NCI-H1417 treated with DMSO at 0.1 percent for 48 hours (cell line): ENCODE measurements at places on chromosomes 7 and 10.

DNA sequence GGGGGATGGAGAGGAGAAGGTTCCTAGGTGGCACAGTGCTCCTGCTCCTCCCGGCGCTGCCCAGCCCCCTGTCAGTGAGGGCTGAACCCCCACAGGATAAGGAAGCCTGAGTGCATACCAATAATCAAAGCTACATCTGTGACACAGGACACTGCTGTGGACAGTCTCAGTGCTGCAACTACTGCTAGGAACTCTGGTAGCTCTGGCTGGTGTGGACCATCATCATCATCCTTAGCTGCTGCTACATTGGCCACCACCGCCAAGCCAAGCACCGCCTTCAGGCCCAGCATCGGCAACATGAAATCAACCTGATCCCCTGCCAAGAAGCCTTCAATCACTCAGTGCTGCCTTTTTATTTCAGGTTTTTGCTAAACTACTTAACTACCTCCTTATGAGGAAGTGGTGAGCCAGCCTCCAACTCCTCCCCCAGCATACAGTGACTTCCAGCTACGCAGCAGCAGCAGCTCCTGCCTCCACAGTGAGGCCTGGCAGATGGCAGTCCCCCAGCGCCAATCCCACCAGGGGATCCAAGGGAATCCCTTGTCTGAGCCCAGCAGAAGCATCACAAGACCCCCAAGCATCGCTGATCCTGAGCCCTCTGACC is 32.1 kb upstream of the SLC26A4 start:
- DNase-seq, result no peak

GRCh38 chr7:79377097-79377496 is 76.4 kb downstream of the MAGI2 start:
- no peak for DNase-seq

DNA sequence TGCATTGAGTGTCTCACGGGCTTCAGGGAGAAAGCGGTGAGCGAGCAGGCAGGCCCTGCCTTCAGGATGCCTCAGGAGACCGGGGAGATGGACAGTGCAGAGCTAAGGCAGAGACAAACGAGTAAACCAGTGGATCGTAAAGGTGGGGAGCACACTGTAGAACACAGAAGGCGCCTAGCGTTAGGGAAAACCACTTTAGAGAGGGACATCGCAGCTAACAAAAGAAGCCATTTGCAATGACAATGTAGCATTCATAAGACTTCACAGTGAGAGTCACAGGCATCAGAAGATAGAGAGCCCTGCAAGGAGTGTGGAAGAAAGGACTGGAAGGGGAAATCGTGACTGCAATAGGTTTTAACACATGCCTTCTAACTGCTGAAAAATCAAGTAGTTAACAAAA is 54.9 kb upstream of the TMEM273 start:
- DNase-seq, result no peak

DNA sequence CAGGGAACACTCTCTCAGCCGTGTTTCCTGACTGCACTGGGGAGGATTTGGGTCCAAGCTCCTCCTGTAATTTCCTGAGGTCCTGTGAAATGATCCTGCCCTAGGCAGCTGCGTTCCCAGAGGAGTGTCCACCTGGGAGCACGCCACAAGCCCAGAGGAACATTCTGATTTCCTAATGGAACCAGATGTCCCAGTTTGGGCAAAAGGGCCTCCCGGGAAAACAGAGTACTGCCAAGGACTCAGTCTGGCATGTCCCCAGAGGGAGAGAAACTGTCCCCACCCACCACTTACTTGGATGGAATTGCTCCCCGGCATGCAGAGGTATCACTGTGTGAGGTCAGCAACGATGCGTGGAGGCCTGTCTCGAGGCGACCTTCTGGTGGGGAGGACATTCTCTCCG is 34.5 kb downstream of the ASB13 start:
- DNase-seq, result no peak
